ENCODE measurements at places on chromosomes 1 and 21.

- DNase-seq = no peak
These were observed 58.6 kb upstream of the NBPF3 start for GRCh38 chr1:21381354-21381753.

GRCh38 chr1:6464514-6464836 lies 1.5 kb downstream of the TNFRSF25 start:
- no peak for DNase-seq

DNA sequence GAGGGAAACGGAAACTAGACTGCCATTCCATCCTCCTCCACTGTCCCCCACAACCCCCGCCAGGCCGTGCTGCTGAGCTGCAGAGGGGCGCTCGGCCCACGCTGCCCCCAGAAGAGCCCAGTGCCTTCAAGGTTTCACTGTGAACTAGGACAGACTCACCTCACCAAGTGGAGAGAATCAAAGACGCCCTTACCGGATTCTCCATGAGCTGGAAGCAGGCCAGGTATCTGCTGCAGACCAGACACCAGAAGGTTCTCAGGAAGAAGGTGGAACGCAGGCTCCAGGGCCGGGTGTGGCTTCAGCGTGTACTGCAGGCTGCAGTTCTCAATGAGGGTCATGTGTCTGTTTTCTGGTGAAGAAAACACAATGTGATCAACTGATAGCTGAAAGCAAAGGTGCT lies 30.6 kb downstream of the NPHP4 start:
- DNase-seq = no peak

DNA sequence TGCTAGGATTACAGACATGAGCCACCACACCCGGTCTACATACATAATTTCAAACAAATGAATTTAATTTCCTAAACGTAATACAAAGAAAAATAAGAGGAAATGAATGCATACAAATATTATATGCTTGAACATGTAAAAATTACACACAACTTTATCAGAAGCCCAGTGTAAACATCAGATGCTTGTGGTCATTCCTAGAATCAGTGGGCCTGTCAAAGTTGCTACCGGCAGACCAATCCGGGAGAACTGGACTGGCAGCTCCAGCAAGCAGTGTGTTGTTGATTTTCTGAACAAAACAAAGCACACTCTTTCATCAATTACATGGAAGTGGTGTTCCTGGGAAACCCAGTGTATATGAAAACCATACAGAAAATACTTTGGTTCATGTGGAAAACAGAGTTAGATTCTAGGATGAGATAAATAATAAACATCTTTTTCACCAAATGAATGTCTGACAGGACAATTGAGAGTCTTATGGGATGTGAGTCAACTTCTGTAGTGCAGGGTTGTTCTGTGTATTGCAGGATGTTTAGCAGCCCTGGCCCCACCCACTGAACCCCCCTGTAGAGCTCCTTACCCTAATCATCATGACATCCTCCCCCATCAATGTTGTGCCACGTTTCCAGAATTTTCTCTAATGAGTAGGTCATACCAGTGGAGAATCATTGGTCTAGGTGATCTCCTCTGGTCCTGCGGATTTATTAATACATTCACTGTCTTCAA lies 33.8 kb downstream of the MFSD2A start:
- no peak for DNase-seq

DNA sequence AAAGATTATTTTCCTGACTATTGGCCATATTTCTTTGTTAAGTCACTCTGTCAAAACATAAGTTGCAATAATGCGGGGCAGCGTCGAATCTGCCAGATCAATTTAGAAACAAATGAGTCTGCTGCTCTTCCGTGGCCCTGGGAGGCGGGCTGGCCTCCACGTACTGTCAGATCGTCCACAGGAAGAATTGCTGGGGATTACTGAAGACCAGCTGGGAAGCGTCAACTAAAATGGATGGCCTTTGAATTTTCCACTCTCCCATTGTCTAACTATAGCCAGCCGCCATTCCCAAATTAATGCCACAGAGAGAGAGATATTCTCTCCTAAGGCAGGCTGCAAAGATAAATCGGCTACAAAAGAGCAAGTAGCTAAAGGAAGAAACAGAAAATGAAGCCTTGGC lies 560.2 kb downstream of the SMYD3 start:
- DNase-seq = no peak

DNA sequence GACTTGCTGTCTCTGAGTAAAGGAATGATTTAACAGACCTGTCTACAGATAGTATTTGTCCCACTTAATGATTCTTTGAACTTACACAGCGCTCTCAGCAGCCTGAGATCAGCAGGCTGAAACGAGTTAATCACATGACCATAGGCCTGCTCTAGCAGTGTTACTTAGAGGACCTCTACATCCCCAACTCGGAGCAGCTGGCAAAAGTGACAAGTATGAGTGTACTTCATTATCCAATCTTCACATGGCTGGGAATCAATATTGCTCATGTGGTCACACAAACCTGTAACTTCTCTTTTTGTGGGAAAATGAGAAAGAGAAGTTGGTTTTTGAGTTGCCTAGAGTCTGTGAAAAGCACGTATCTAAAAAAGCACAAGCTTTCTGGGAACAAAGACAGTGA lies 11.4 kb upstream of the ATP13A2 start:
- DNase-seq = no peak

- DNase-seq = no peak
These were observed 4.9 kb downstream of the SLAMF8 start for GRCh38 chr1:159831412-159832141.

DNA sequence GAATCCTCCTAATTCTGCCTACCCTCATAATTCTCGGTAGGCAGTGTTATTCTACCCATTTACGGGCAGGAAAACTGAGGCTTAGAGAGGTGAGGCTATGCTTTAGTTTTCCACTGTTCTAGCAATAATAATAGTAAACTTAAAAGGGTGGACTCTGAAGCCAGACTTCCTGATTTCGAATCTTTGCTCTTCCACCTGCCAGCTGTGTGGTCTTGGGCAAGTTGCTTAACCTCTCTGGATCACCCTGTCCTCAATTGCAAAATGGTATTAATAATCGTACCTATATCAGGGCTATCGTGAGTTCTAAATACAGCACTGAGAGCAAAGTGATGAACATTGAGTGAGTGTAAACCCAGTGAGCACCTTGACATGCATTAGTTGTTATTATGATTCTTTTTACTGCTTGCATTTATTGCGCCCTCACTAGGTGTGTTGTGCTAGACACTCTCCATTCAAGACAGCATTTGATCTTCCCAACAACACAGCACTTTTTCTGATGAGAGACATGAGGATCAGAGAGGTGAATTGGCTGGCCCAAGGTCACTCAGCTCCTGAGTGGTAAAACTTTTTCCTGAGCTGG lies 102.3 kb upstream of the CSF3R start:
- no peak for DNase-seq

GRCh38 chr1:33030575-33030974 lies 6.1 kb downstream of the AK2 start:
- DNase-seq = no peak

DNA sequence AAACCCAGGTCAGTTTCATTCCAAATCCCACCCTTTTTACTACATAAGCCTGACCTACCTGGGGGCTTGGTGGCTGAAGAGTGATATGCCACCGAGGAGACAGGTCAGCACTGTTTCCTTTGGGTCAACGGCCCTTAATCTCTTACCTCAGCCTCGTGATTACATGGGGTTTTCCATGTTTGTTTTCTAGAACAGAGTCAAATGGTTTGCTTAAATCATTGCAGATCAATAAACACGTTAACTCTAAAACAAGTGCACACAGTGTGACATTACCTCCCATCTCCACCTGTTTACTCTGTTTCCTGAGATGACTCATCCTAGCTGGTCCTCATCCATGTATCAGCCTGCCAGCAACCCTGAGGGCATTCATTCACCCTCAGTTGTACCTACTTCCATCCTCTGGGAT lies 40.8 kb upstream of the TP53BP2 start:
- no peak for DNase-seq

Measured in occipital lobe (tissue), 3 donors.